ENCODE measurements at places on chromosomes 7 and 10.

DNA sequence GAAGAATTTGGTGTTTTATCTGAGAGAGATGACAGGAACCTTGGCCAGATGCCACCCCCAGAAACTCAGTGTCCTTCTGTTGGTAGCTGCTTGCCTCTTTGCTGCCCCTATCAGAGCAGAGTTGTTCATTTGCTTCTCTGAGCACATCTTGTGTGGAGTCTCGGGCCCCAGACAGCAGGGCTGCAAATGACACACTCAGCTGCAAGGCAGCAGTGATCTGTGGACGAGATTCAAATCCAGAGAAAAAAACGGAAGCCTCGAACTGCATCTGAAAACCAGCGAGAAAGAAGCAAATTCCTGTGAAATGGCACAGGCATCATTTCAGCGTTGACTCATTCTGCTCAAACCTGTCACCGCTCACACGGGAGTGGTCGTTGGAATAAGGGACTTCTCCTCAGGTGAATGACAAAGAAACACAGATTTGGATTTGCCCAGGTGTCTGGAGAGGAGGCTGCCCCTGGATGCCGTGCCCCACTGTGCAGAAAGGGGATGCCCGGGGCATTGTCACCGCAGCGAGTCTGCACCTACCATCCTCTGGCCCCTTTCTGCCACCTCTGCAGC is 144.7 kb downstream of the PFKFB3 start:
- DNase-seq = no peak

DNA sequence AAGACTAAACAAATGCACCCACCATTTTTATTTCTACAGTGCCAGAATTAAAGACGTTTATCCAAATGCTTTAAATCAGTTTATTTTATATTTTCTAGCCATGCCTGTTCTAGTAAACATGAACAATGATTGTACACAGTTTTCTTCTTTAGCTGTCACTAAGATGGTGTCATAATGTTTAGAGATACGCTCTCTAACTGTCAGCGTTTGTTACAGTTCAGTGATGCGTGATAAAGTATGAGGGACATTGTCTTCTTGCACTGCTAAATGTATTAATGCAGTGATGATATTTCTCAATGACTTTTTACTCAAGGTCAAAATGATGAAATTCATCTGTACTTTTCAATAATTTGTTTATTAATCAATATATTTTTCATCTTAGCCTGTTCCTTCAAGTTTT is 513.6 kb downstream of the ATRNL1 start:
- no peak for DNase-seq

DNA sequence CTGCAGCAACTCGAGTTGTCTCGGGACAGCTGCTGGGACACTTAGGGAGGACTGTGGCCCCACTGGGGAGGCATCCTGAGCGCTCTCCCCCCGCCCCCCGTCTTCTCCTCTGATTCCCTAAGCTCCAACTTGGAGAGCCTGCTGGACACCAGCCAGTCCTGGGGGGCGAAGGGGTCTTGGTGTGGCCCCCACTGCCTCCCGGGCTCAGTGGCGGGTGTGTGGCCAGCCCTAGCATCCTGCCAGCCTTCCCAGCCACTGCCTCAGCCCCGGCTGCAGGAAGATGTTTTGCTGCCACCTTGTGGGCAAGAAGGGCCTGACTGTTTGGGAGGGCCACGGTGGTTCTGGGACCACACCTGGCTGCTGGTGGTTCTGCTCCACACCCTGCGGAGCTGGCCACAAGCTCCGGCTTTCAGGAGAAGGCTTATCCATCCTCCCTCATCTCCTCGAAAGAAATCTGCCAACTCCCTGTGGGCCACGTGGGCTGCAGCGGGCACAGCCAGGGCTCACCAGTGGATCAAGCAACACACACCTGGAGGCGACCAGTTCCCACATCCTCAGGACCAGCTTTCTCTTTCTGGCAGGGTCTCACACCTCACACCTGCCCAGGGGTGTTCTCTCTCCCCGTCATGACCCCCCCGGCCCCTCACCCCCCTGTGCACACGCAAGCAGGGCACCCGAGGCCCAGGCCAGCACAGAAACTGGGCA is 24.8 kb downstream of the AGAP3 start:
- peak; percentile 71 for DNase-seq

DNA sequence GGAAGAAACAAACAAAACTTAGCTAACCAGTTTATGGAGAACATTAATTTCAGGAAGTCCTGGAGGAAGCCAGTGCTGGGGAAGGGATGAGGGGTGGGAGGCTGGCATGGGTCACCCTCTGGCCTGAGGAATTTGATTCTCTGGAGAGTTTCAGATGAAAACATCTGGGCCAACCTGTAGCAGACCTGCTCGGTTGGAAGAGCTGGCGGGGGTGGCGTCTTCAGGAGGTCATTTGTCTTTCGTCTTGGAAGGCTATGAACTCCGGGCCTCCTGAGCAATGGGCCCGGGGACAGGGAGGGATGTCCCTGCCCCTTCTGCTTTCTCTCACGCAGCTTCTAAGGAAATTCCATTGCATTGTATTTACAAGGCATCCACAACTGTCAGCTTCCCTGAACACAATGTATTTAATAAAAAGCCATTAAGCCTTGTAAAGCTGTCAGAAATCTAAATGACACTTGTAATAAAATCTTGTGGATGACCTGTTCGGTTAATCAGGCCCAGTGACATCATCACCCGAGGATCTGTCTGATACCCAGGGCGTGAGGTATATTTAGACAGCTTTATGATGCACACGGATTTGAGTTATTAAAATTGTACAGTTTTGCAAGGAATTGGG is 250.5 kb downstream of the RAB11FIP2 start:
- no peak for DNase-seq

DNA sequence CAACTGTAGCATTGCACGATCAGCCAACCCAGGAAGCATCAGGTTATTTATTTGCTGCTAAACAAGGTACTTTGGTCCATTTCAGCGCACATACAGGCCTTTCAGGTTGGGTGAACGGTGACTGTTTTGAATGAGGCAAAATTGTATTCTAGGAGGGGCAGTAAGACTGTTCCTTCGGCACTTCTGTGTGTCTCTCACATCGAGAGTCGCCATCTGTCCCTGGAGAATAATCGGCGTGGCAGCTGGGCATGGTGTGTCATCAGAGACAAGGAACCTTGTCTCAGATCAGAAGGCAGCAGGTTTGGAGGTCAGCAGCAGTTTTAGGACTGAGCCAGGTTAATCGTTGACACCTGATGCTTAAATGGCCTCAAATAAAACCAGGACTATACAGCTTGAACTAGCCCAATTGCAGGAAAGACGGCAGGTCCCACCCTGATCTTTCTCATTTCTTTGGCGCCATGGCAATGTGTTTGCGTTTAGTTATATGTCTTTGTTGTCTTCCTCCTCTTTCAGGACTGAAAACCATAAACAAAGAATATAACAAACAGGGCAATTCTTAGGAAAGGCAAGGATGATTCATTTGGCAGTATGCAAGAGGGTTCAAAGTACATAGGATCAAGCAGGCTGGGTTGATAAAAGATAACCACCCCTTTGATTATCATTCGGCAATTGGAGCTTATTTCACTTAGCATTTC is 92.0 kb upstream of the PRR15 start:
- DNase-seq = no peak

- peak; percentile 70 for DNase-seq
Observed at GRCh38 chr10:34758447-34758996, 56.6 kb downstream of the PARD3 start.

Measured in NCI-H460 (cell line).